ENCODE measurements at places on chromosomes 7 and 10.

- DNase-seq = no peak
Observed at GRCh38 chr10:52353960-52354394, 39.9 kb downstream of the DKK1 start.

- DNase-seq = no peak
Observed at GRCh38 chr7:135964791-135965190, 12.4 kb downstream of the MTPN start.

DNA sequence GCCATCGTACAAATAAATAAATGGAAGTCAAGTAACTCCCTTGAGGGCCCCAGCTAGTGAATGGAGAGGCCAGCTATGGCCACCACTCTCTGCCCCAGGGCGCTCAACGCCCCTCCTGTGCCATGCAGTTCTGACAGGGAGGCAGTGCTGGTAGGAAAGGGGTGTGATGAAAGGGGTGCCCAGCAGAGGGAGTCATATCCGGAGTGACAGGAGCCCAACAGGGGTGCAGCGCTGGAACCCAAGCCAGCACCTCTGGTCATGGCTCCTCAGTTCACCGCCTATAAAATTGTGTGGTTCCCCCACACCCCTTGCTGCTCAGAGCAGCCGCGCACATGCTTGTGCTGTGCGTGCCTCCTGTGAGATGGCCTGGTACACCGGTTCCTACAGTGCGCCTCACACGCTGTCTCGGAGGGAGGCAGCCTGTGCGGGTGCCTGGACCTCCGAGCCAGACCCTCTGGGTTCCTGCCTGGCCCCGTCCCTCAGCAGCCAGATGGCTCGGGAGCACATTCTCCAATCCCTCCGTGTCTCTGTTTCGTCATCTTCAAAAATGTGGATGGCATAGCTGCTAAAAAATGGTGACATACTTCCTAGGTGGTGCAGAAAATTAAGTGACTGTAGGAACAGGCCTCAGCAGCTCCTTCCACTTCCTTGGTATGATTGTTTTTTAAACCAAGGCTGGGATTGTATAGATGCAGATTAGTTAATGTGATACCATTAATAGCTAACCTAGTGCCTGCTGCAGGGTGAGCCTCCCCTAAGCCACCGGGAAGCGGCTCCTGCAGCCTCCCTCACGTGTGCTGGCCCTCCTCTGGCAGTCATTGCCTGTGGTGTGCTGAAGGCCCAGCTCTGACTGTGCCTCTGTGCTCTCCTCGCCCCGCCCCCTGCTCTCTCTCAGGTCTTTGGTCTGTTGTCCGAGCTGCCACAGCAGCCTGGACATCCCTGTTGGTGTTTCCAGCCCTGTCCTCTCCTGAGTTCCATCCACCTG is 125.8 kb downstream of the EGFR start:
- DNase-seq = no peak

DNA sequence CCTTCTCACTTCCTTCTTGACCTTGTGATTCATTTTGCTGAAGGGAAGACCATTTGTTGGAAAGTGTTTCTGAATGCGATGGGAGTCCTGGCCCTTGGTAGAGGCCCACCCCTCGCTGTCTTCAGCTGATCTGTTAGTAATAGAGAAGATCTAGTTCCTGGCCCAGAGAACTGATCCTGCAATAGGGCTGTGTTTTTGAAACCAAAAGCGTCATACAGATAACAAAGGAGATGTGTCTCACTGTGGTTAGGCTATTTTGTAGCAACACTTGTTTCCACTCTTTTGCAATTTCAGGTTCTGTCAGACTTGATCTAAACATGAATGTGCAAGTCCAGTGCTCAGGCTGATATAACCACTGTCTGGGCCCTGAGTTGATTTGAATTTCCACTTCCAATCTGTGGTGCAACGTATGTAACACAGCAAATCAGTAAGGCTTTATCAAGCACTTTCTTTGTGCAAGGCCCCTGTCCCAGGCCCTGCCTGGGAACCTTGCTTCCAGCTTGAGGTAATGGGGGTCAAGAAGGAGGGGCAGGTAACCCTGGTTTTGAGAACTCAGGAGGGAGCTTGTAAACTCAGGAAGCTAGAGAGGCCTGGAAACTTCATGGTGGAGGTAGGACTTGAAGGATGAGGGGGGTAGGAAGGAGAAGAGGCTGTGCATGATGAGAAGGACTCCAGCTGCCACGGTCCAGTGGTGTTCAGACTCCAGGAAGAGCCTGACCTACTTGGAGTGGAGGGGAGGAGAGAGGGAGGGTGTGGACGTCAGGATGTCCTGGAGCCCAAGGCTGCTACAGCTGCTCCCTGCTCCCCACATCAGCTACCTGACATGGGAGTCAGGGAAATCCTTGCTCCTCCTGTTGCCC is 42.2 kb upstream of the SRGN start:
- DNase-seq = no peak

DNA sequence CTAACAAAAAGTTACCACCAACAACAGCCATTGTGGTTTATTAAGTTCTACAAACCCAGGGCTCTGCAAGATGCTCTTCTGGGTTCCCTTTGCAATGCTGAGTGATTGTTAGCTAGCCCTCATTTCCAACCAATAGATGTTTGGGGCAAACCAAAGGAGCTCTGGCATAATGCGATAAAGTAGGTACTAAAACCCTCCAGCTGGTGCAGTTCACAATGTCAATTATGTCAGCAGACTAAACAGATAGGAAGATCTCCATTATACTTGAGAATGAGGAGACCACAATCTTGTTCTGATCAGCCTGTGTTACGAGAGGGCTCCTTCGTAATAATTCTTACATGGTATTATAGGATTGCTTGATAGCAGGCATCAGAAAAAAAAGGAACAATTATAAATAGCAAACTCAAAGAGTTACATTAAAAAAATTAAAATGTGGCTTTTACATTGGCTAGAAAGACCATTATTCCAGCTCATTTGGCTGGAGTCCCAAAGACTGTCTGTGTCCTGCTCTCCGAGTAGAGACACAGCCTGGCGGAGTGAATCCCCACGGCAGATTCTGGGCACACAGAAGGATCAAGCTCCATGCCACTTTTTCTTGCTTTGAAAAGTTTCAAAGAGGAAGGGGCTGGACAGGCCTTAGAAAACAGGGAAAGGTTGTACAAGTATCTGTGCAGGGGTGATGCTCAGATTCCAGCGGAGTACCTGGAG is 93.8 kb downstream of the ZRANB1 start:
- DNase-seq = no peak
